ENCODE measurements at places on chromosomes 1 and 21.

- no peaks in the 10 kb centered on the region for H3K36me3 ChIP-seq
- DNase-seq = no peak
- H3K4me1 ChIP-seq = no peaks in the 10 kb centered on the region
- peaks cover 10% of the 10 kb centered on the region for H3K27me3 ChIP-seq
- no peak overlapping the region for H3K27ac ChIP-seq
- H3K4me3 ChIP-seq = no peak overlapping the region
These were observed 497.2 kb upstream of the PKN2 start for GRCh38 chr1:88186911-88187310.

DNA sequence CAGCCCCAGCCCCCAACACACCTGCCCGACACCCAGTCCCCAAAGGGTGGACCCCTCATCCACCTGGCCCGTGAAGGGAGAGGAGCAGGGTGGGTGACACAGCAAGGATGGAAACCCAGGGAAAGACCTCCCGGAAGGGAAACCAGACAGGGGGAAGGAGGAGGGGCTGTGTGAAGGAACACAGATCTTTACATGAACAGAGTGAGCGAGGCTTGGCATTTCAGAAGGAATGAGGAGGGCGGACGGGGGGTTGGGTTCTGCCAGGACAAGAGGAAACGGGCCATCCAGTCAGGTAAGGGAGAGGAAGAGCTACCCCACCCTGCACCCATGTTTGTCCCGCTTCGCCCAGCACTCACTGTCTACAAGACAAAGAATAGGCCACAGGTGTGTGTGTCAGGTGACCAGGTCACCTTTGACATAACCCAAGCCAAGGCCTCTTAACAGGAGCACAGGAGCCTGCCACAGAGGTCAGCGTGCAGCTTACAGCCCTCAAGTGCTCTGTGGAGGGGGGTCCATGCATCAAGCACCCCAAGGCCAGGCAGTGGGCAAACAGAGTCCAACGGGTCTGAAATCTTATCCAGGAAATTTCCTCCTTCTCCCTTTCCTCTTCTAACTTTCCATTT, 18.0 kb upstream of the PRDM15 start:
- no peak for DNase-seq
- peaks cover 9% of the 10 kb centered on the region for H3K4me1 ChIP-seq
- peaks cover 4% of the 10 kb centered on the region for H3K36me3 ChIP-seq

DNA sequence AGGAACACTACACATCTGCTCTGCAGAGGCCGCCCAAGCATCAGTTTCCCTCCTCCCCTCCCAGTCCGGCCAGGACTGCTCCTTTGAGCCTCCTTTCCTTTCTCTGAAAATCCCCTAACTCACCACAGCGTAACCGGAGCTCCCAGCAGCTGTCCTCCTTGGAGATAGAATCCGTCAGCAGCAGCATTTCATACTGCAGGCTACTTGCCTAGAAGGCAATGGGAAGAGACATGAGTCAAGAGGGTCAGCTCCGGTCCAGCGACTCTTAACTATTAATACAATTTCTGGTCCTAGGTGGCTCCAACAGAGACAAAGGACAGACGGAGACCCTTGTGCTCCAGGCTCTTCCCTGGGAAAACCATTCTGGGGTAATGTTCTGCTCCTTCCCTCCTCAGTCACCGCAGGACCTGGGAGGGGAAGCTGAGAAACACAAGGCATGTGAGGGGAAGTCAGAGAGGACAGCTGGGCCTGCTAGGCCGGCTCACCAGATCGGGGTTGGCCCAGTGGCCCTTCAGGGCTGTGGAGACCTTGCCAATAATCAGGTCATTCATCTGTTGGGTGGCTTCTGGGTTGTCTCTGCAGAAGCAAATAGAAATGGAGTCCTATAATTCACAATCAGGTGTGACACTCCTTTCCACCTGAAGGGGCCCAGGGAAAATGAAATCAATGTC, 99.7 kb downstream of the UBR4 start:
- H3K27me3 ChIP-seq = no peaks in the 10 kb centered on the region
- H3K27ac ChIP-seq = no peak overlapping the region
- peaks cover 79% of the 10 kb centered on the region for H3K36me3 ChIP-seq
- DNase-seq = no peak
- no peaks in the 10 kb centered on the region for H3K4me1 ChIP-seq
- H3K4me3 ChIP-seq = no peak overlapping the region

DNA sequence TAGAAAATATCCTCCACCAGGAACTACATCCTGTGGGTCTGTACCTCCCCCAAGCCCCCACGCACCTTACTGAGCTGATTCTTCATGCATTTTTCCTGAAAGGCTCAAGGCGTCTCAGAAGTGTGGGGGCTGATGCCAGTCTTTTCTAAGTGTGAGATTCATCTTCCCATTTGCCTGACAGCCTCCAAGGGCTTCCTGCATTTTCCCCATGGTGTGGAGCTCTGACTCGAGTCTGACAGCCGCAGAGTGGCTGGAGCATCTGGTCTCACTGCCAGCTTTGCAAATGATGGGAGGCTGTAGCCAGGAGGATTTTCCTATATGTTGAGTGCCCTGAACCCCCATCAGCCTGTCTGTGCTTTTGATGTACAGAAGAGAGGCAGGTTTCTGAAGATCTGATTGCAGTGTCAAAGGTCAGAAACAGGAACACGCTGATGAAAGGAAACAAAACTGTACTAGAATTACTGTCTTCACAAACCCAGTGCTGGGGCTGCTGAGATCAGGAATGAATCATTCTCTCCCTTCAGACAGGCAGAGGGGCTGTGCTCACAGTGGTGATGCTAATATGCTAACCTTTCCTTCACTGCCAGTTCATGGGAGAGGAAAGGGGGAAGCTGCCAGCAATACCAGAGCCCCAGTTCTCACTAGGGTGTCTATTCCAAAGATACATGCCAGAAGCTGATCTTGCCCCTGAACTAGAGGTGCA, 201.5 kb upstream of the C1orf174 start:
- no peaks in the 10 kb centered on the region for H3K36me3 ChIP-seq
- no peak overlapping the region for H3K27ac ChIP-seq
- no peak overlapping the region for H3K4me3 ChIP-seq
- DNase-seq = no peak
- H3K27me3 ChIP-seq = peaks cover 19% of the 10 kb centered on the region

DNA sequence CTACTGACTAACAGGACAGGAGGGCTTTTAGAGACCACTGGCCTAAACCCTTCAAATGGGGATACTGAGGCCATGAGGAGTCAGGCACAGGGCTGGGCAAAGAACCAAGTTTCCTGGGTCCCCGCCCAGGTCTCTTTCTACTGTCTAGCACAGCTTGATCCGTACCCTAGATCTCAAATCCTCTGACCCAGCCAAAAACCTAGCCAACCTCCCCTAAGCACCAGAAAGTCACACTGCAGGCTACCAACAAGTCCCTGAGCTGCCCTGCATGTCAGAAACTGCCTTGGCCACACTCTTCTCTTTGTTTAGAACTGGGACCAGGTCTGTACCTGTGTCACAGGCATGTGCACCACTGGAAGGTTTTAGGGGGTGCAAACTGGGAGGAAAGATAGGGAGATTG, 33.6 kb downstream of the AHDC1 start:
- H3K36me3 ChIP-seq = peaks cover 2% of the 10 kb centered on the region
- H3K4me3 ChIP-seq = no peak overlapping the region
- DNase-seq = no peak
- no peaks in the 10 kb centered on the region for H3K27me3 ChIP-seq
- H3K4me1 ChIP-seq = peaks cover 28% of the 10 kb centered on the region
- peak overlapping the region; percentile 76 for H3K27ac ChIP-seq

DNA sequence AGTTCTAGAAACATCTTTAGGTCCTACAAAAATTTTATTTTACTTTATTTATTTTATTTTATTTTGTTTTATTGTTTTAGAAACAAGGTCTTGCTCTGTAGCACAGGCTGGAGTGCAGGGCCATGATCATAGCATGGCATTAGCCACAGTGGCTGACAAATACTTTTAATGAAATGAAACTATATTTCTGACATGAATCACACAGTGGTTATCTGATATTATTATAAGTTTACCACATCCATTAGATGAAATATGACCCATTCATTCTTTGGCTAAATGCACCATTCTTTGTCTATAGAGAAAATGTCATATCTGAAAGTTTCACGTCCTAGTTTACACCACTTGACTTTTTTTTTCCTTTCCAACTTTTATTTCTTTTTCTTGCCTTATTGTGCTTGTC, 613.4 kb upstream of the ADAMTS5 start:
- no peak overlapping the region for H3K4me3 ChIP-seq
- H3K4me1 ChIP-seq = no peaks in the 10 kb centered on the region
- H3K27me3 ChIP-seq = no peaks in the 10 kb centered on the region

DNA sequence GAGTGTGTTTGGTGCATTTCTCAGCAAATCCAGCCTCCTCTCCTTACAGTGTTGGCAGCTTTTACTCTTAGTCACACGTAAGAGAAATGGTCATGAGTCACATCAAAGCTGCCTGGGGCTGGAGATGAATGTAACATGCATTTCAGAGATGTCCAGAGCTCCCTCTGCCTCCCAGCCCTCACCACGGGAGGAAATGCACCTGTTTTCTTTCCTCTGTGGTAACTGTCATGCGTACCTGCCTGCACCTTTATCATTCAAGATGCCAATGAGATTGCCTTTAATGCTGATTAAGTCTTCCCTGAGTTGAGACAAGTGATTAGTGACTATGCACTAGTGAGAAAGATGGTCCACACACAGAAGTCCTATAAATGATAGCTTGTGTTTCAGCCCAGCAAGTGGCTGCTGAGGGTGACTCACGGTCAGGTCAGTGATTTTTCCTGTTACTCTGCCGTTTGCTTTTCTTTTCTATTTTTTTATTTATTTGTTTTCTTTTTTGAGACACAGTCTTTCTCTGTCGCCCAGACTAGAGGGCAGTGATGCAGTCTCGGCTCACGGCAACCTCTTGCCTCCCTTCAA, 277.3 kb upstream of the FMN2 start:
- peak overlapping the region; percentile 48 for H3K4me3 ChIP-seq
- H3K36me3 ChIP-seq = peaks cover 4% of the 10 kb centered on the region
- peaks cover 6% of the 10 kb centered on the region for H3K4me1 ChIP-seq
- H3K27me3 ChIP-seq = no peaks in the 10 kb centered on the region
- no peak overlapping the region for H3K27ac ChIP-seq

- peaks cover 9% of the 10 kb centered on the region for H3K36me3 ChIP-seq
- H3K4me3 ChIP-seq = no peak overlapping the region
- H3K27ac ChIP-seq = no peak overlapping the region
- DNase-seq = no peak
- no peaks in the 10 kb centered on the region for H3K27me3 ChIP-seq
These were observed 5.5 kb upstream of the STX6 start for GRCh38 chr1:181028196-181028595.

DNA sequence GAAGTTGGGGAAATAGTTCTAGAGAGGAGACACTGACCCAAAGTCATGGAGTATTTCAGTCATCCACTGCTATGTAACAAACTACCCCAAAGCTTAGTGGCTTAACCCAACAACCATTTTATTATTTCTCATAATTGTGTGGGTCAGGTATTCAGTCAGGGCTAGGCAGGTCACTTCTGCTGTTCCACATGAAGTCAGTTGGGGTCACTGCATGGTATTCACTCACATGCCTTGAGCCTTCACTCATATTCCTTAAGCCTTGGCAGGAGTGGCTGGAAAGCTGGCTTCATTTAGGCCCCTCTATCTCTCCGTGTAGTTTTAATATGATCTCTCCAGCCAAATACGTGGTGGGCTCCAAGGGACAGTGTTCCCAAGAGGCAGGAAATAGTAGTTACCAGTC, 17.5 kb upstream of the RNF11 start:
- H3K27ac ChIP-seq = no peak overlapping the region
- H3K4me1 ChIP-seq = peaks cover 16% of the 10 kb centered on the region
- no peaks in the 10 kb centered on the region for H3K27me3 ChIP-seq
- DNase-seq = no peak
- peaks cover 4% of the 10 kb centered on the region for H3K36me3 ChIP-seq

- H3K4me1 ChIP-seq = peaks cover 5% of the 10 kb centered on the region
- H3K27ac ChIP-seq = no peak overlapping the region
- H3K36me3 ChIP-seq = peaks cover 3% of the 10 kb centered on the region
- no peak overlapping the region for H3K4me3 ChIP-seq
- DNase-seq = no peak
These were observed 29.2 kb downstream of the COL16A1 start for GRCh38 chr1:31674626-31675025.

All from effector memory CD8-positive, alpha-beta T cell (primary cell).